ENCODE measurements at places on chromosomes 1 and 21.

- no peak for DNase-seq
Measured at GRCh38 chr1:110727246-110727645, 52.5 kb upstream of the KCNA3 start.

- peak; percentile 99 for DNase-seq
Measured at GRCh38 chr1:212260557-212261355, 24.5 kb upstream of the PPP2R5A start.

DNA sequence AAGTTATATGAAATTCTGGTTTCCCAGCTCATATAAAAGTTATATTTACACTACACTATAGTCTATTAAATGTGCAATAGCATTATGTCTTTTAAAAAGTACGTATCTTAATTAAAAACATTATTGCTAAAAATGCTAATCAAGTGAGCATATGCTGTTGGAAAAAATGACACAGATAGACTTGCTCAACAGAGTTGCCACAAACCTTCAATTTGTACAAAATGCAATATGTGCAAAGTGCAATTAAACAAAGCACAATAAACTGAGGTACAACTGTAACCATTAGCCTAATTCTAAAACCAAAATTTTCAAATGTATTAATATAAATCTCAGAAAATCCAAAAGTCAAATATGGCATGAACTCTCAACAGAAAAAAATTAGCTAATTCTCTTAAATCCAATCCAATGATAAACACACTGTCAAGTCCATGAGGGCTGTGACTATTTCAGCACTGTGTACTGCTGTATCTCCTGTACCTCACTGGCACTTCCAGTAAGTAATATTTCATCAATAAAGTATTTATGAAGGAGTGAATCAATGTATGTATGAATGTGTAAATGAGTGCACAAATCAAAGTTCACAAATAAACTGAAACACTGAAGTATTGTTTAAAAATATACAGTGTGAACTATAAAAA lies 116.3 kb downstream of the AKT3 start:
- no peak for DNase-seq

DNA sequence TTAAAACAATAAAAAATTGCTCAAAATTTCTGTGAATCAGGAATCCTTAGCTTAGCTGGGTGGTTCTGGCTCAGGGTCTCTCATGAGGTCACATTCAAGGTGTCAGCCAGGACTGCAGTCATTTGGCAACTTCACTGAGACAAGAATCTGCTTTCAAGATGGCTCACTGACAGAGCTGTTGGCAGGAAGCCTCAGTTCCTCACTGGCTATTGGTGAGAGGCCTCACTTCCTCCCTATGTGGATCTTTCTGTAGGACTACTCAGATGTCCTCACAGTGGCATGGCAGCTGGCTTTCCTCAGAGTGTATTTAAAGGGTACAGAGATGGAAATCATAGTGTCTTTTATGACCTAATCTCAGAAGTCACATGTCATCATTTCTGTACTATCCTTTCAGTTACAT lies 785.7 kb downstream of the ADGRL2 start:
- DNase-seq = no peak

GRCh38 chr1:214022229-214022791 lies 34.5 kb downstream of the PROX1 start:
- no peak for DNase-seq

GRCh38 chr1:16615253-16616252 lies 2.2 kb upstream of the NBPF1 start:
- no peak for DNase-seq

DNA sequence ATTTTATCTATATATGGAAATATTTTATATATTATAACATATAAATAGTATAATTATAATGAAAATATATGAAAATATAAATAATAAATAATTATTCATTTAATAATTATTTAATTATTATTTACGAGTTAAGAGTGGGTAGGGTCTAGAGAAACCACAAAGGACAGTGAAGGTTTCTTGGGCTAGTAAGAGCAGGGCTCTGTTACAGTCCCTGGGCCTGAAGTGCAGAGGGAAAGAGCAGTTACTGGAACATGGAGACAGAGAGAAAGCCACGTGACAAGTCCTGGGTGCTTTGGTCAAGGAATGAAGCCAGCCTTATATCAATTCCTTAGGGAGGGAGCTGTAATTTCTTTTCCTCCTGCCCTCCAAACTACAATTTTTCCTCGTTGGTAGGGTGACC lies 117.2 kb upstream of the OLIG2 start:
- no peak for DNase-seq

- DNase-seq = no peak
Measured at GRCh38 chr1:226586650-226587422, 38.3 kb downstream of the STUM start.
